ENCODE measurements at places on chromosomes 3 and 15. TPM values are rescaled to one million over a fixed set of nuclear protein-coding genes. Genes with fewer than 3 reads are reported as not detected.

GRCh38 chr3:119557877-119558269, 1.5 kb downstream of the CD80 start:
- DNase-seq, result no peak

GRCh38 chr15:43948691-43949325, 122.0 kb downstream of the WDR76 start:
- no peak for DNase-seq

DNA sequence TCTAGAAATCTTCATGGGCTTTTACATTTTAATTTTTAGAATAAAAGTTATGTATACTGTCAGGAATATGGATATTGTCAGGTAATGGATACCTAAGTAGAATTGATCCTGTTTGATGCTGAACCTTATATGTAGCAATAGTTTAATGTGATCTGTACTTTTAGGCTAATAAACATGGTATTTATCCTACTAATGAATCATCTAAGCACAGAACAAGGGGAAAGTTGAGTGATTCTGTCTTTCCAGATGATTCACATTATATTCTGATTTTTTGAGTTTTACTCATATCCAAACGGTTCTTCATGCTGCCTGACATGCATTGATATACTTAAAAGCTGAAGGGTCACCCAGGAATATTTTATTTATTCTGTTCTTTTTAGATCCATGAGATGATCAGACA, 34.5 kb downstream of the FANCI start:
- DNase-seq, result no peak

DNA sequence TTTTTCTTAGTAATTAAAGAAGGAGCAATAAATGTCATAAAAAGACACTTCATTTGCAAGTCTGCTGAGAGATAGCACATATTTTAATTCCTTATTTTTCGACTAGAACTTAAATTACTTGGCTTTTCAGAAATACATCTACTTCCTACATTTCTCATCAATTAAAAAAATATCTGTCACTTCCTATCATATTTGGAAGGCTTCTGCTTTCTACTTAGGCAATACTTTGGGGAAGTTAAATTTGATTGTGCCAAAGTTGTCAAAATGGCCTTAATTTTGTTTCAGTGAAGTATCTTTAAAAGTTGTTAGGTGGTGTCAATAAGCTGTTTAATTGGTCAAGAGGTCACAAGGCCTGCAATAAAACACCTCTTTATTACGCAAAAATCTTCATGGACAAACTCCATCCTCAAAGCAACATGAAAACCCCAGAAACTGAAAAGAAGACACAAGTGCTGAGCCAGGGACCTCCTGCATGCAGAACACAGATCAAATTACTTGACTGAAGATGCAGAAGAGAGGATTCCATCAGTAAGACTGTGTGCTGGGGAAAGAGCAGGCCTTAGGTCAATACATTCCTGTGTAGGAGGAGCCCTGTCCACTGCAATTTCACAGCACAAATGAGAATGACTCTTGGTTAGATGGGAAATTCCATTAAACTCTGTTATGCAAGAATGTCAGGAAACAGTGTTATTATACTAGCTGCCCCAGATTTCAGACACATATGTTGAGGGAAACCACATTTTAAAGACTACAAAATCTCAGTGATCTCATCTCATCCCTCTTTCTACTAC, 48.0 kb upstream of the FSTL1 start:
- no peak for DNase-seq

GRCh38 chr15:98650417-98651035, 2.2 kb downstream of the IGF1R start:
- DNase-seq, result peak; percentile 64

DNA sequence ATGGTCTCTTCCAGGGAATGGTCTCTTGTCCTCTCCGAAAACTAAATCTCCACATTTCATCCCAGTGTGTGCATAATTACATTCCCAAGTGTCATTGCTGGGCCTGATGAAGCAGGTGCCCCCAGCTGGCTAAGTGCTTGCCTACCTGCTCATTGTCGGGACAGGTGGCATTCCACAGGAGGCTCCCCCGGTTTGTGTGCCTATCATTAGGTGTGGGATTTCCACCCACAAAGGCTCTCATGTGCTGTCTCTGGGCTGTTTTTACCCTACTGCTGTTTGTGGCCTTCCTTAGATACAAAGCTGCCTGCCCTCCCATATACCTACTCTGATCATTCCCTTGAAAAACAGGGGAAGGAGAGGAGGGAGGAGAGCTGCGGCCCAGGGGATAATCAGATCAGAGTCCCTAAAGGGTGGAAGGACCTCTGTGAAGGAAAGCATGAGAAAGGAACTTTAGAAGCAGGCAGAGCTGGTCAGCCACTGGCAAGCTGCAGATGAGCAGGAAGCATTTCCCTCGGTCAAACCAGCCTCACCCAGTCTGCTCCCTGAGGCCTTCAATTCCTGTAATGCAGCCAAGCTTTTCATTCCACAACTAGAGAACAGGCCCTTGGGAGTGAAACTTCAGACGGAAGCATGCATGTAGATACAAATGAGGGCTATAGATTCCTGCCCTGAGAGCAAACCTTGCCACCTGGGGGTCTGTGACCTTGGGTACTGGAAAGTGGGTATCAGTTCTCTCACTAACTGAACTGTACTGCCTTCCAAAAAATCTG, 60.7 kb upstream of the HEG1 start:
- peak; percentile 41 for DNase-seq

- DNase-seq, result peak; percentile 44
Observed at GRCh38 chr3:132317229-132317948, at the start of gene ACP3. TSS of gene ACP3 (plus strand) at chr3:132317407. CDS start at chr3:132317457, 50 bp downstream.

GRCh38 chr3:17580901-17581300, 161.5 kb downstream of the TBC1D5 start:
- no peak for DNase-seq

DNA sequence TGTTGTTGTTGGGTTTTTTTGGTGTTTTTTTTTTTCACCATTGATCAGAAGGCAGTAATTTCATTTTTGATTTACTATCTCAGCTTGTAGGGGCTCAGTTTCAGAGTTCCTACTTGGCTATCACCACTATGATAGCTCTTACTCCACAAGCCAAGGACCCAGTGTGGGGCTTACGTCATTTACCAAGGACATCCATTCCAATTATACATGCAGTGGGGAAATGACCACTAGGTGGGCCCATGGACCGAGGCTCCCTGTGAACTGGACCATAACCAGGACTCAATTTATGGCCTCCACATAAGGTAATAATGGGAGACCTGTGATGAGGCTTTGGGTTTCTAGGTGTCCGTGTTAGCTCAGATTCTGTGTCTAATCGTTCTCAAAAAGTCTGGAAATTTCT, 67.5 kb upstream of the CACNA1D start:
- no peak for DNase-seq

- no peak for DNase-seq
Observed at GRCh38 chr3:174303907-174304560, 555.1 kb upstream of the NAALADL2 start.

- DNase-seq, result no peak
Observed at GRCh38 chr3:129911261-129911861, 17.9 kb upstream of the TMCC1 start.

- no peak for DNase-seq
Observed at GRCh38 chr15:58762731-58763130, 8.4 kb upstream of the MINDY2 start.

DNA sequence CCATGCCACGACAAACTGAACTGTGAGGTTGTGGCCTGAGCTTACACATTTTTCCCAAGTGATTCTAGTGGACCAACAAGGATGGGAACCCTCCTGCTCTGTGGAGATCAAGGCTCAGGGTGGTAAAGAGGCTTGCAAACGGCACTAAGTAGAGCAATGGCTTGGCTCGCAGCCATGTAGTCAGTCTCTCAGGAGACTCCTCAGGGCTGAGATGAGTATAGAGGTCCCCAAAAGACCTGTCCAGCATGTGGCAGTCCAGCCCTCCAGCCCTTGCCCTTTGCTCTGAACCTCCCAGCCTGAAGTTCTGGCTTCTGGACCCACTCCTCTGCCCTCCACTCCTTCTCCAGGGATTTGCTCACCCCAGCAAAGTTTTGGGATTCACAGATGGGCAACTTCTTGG, 8.3 kb upstream of the CAMP start:
- no peak for DNase-seq

DNA sequence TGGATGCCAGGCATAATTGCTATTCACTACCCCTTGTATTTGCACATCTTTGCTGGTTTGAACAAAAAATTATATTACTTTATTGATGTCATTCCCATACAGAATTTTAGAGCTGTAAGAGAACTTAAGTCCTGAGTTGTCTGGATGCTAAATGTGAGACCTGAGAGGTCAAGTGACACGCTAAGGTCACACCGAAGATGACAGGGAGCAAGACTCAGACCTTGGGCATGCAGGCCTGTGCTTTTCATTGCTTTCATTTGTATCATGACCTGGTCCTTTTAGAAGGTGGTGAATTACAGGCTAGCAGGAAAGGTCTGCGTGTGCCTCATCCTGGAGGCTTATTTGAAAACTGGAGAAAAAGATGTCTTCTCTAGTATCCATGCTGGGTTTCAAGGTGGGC, 312.0 kb upstream of the RASGRP1 start:
- DNase-seq, result no peak

DNA sequence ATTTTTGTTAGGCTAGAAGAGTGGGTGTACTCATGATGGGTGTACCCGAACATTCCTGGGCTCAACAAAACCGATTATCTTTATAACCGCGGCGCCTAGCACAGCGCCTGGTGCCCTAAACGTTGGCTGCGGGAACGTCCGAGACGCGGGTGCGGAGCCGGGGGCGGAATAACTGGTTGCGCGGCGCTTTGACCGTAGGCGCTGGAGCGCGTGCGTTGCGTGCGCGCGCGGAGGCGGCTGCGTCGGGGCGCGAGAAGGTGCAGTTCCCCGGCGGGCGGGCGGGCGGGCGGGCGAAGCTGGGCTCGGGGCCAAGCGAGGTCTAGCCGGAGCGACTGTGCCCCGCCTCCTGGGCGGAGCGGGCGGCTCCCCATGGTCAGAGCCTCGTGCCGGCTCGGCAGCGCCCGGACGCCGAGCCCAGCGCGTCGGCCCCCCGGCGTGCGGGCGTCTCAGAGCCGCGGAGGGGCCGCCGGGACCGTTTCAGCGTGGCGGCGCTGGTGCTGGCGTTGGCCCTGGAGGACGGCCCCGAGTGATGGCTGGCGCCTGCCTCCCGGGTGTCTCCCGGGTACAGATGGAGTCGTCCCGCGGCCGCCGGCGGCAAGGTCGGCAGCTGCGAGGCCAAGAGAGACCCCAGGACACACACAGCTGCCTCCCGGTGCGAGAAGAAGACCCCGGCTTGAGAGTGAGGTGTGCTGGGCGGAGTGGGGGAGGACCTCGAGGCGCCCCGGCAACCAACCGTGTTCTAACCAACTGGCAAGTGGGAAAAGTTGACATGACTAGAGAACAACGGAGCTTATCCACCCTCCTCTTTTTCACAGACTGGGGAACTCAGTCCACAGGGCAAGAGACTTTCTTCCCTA, at the start of gene PLAAT1:
PLAAT1 (plus strand) TSS at position 373 of the 857 bp plus-strand sequence. CDS start 14,429 bp downstream, outside the sequence.
- DNase-seq, result peak; percentile 73

- no peak for DNase-seq
Observed at GRCh38 chr3:146067048-146067447, 93.9 kb downstream of the PLOD2 start.

GRCh38 chr3:149891621-149892020, 78.6 kb downstream of the RNF13 start:
- DNase-seq, result no peak

DNA sequence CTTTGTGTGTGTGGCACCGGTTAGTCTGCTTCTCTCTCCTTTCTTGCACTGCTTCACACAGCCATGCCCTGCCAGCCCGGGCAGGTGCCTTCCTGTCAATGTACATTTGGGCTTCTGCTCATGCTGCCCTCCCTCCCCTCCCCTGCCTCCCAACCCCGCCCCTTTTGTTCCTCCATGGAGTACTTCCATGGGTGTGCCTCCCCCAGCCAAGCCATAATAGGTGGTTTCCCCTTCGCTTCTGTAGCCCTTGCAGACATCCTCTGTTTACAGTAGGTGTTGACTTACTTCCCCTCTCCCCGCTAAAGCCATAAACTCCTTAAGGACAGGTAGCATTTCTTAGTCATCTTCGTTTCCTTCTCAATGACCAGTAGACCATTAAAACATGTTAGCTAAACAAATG, 31.8 kb upstream of the CRTC3 start:
- no peak for DNase-seq

- no peak for DNase-seq
Observed at GRCh38 chr3:196670339-196670738, 30.8 kb downstream of the NRROS start.

GRCh38 chr3:197295871-197296270, 2.5 kb downstream of the DLG1 start:
- DNase-seq, result no peak

GRCh38 chr3:108297647-108298046, 1.3 kb downstream of the HHLA2 start:
- no peak for DNase-seq

DNA sequence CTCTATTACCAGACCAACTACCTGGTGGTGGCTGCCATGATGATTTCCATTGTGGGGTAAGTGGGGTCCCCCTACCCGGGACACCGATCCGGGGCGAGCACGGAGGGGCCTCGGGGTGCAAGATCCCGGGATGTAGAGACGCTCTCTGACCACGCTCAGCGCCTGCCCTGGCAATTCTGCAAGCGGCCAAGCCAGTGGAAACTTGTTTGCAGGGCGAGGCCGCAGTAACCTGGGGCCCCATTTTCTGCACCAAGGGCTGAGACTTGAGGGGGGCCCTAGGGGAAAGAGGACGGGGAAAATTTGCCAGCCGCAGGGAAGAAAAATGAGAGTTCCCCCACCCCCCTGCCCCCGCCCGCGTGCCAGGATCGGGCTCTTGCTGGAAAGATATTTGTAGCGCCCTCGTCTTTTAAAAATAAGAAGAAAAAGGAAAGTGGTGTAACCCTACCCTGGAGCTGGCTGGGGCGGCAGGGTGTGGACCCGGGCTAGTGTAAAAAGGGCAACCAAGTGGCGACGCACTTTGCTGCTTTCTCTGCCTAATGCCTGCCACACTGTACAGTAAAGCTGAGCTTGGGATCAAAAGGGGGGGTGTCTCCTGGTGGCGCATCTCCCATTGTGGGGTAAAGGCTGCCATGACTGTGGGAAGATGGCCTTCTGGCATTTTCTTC, 563 bp downstream of the ARL6IP5 start:
- peak; percentile 69 for DNase-seq

DNA sequence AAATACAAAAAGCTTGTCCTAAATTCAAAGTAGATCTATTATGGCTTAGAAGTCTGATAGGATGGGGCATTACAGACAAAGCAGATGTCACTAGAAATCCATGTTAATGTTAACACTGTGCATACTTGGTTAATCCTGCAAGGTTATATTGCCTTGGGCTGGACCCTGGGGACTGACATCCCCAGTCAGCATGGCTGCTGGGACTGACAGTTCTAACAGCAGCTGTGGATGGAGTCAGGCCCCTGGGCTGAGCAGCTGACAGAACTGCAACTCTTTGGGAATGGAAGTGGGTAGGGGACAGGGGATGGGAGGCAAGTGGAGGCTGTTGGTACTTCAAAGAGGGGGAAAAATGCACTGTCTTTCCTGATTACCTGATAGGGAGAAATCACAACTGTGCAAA, 7.5 kb downstream of the P2RY1 start:
- no peak for DNase-seq

GRCh38 chr15:31806106-31806505, 224.2 kb upstream of the CHRNA7 start:
- DNase-seq, result no peak

Gene ARNT2
- 6.0 TPM for total RNA-seq

Gene PTPN9
- 16.8 TPM for total RNA-seq

Gene SMAD3
- total RNA-seq, result 27.3 TPM

Gene SUSD5
- total RNA-seq, result 0.49 TPM

Gene CLDN1
- total RNA-seq, result 0.33 TPM

Gene GOLGA6B
- not detected for total RNA-seq

Gene CLSTN2
- 3.9 TPM for total RNA-seq

Gene RBPMS2
- total RNA-seq, result 530 TPM

Gene ACAN
- total RNA-seq, result 0.16 TPM

Gene GOLGA8T
- 0.45 TPM for total RNA-seq

Gene ERICH6
- total RNA-seq, result not detected

Gene ZNF639
- 27.5 TPM for total RNA-seq
